Sigmoid colon (tissue), 7 donors: ENCODE measurements at places on chromosomes 6 and 20. TPM values are rescaled to one million over a fixed set of nuclear protein-coding genes. Genes with fewer than 3 reads are reported as not detected.

Gene ARMH2
- not detected for total RNA-seq

Gene HRH3
- not detected for total RNA-seq

DNA sequence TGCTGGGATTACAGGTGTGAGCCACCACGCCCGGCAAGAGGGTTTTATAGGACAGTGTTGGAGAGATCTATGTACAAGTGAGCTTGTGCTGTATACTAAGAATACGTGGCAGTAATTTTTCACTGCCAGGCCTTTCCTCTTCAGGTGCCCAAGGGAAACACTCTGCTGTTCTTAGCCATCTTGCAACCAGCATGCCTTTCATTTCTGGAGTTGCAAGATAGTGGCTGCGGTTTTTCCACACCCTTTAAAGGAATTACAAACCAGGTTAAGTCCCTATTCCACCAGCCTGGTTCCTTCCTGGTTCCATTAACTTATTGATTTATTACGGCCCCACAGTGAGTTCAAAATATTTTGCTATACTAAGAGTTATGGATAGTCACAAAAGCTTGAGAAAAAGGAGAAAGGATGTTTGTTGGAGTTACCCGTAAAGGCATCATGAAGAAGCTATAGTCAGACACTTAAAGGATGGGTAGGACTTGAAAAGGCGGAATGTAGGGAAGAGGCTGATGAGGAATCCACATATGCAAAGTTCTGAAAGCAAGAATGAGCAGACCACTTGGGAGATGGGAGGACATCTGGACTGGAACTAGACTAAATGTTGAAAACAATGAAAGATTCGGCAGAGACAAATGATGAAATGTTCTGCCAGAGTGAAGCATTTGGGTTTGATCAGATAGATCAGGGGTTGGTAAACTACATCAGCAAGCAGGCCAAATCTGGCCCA, 61.4 kb upstream of the ASIP start:
- H3K36me3 ChIP-seq, result no peaks in the 10 kb centered on the region
- no peak overlapping the region for H3K4me3 ChIP-seq
- DNase-seq, result no peak

GRCh38 chr20:59752101-59752586, 147.8 kb downstream of the PHACTR3 start:
- no peak overlapping the region for H3K27ac ChIP-seq
- no peak overlapping the region for H3K4me3 ChIP-seq
- peaks cover 22% of the 10 kb centered on the region for H3K4me1 ChIP-seq
- no peak for DNase-seq

- no peak overlapping the region for H3K4me3 ChIP-seq
- no peak overlapping the region for H3K27ac ChIP-seq
- H3K4me1 ChIP-seq, result no peaks in the 10 kb centered on the region
- H3K27me3 ChIP-seq, result no peaks in the 10 kb centered on the region
- H3K36me3 ChIP-seq, result no peaks in the 10 kb centered on the region
These were observed 757.5 kb upstream of the NRSN1 start for GRCh38 chr6:23368557-23368956.

DNA sequence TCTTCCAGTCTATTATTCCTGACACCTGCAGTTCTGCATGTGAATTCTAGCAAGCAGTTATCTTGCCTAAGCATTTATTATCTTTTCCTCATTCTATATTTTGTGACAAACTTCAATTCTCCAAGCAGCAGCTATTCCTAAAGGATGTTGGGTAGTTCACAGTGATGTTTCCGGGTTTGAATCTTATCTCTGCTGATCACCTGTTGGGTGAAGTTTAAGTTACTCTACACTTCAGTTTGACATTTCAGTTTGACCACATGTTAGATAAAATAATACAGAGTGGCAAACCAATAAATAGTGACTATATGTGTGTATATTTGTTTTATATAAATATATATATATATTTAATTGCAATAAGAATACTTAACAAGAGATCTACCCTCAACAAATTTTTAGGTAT, 168.6 kb downstream of the ADGRG6 start:
- H3K4me1 ChIP-seq, result no peaks in the 10 kb centered on the region
- no peak overlapping the region for H3K27ac ChIP-seq
- H3K4me3 ChIP-seq, result no peak overlapping the region
- no peaks in the 10 kb centered on the region for H3K36me3 ChIP-seq
- H3K27me3 ChIP-seq, result no peaks in the 10 kb centered on the region

- H3K36me3 ChIP-seq, result no peaks in the 10 kb centered on the region
- peak; percentile 39 for DNase-seq
- no peaks in the 10 kb centered on the region for H3K4me1 ChIP-seq
- no peak overlapping the region for H3K4me3 ChIP-seq
These were observed 51.9 kb downstream of the DLL1 start for GRCh38 chr6:170238741-170239565.

DNA sequence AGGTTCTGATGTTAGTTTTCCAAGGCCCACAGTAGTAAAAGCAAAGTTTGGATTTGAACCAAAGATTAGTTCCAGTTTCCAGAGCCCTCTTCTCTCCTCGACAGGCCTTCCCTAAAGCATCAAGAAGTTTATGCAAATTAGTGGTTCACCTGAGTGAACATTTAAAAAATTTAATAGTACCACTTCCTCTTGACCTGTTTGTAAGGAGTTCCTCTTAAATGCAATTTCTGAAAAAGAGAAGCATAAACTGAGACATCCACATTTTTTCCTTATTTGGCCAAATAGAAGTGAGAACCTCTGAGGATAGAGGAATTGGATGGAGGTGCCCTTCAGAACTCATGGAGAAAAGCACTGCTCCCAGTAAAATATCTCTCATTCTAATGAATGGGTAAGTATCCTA, 1.2 kb upstream of the DSE start:
- peak overlapping the region; percentile 96 for H3K27ac ChIP-seq
- DNase-seq, result no peak
- no peaks in the 10 kb centered on the region for H3K36me3 ChIP-seq
- H3K4me3 ChIP-seq, result peak overlapping the region; percentile 75
- H3K4me1 ChIP-seq, result peaks cover 12% of the 10 kb centered on the region

- DNase-seq, result no peak
These were observed 45.8 kb downstream of the AGPAT4 start for GRCh38 chr6:161228096-161228495.

DNA sequence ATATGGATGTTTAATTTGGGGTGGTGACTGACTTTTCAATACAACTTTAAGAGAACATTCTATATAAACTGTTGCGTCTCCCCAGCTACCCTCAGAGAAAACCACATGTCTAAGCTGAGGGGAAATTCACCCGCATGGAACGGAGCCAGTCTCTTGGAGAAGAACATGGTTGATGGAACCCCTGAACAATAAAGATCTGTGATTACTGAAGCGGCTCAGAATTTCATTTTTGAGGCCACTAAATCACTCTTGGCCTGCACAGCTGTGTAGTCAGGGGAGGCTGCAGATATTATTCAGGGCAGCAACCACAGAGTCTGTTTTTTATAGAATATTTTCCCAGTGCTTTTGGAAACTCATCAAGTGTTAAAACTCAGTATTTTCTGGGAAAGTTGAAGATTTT, 73.8 kb downstream of the EYA4 start:
- no peak overlapping the region for H3K27ac ChIP-seq
- H3K4me3 ChIP-seq, result no peak overlapping the region
- no peaks in the 10 kb centered on the region for H3K36me3 ChIP-seq
- H3K4me1 ChIP-seq, result no peaks in the 10 kb centered on the region
- H3K27me3 ChIP-seq, result no peaks in the 10 kb centered on the region

Gene CDH4
- not detected for total RNA-seq

- H3K36me3 ChIP-seq, result no peaks in the 10 kb centered on the region
- H3K4me1 ChIP-seq, result no peaks in the 10 kb centered on the region
- no peak overlapping the region for H3K27ac ChIP-seq
- no peak for DNase-seq
- H3K27me3 ChIP-seq, result no peaks in the 10 kb centered on the region
These were observed 443.8 kb upstream of the GJE1 start for GRCh38 chr6:141688916-141689315.

Gene RIMS1
- total RNA-seq, result 7.1 TPM

Gene MYL9
- 2,082 TPM for total RNA-seq

DNA sequence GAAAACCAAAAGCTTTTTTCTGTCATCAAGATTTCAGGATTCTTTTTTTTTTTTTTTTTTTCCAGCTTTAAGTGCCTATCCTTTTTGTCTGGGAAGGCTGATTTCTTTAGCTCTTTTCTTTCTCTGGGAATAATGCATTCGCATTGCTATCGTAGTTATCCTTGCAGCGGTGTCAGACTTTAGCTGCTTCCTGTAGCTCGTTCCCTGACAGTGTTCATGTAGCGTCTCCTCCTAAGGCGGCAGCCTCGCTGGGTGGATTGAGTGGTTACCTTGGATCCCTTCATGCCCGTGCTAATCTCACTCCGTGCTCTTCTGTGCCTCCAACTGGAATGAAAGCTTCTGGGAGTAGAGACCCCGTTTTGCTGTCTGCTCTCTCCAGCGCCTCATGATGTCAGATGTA, 43.1 kb downstream of the UST start:
- H3K36me3 ChIP-seq, result no peaks in the 10 kb centered on the region
- DNase-seq, result no peak
- no peak overlapping the region for H3K27ac ChIP-seq
- H3K4me3 ChIP-seq, result no peak overlapping the region

DNA sequence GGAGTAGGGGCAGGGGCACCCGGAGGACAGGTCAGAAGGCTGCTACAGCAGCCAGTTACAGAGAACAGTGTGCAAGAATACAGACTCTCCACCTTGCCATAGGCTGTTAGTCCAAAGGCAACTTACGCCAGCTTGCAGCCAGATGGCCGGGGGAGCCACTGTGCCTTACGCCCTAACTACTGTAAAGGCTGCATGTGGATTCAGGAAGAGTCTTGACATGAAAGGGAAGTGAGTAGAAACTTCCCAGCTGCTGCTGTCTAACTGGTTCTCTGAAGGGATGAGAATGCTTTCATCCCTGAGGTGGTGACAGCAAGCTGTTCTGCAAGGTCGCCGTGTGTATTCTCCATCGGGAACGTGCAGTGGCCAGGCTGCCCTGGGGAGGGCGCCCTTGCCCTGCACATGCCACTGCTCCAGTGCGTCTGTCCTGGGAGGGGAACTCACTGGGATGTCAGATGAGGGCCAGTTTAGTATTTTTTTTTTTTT, 46.1 kb downstream of the LYRM4 start:
- H3K36me3 ChIP-seq, result no peaks in the 10 kb centered on the region
- DNase-seq, result no peak
- no peaks in the 10 kb centered on the region for H3K27me3 ChIP-seq
- H3K27ac ChIP-seq, result peak overlapping the region; percentile 26
- peaks cover 23% of the 10 kb centered on the region for H3K4me1 ChIP-seq

Gene COL11A2
- total RNA-seq, result not detected

Gene C6orf141
- total RNA-seq, result 3.9 TPM

GRCh38 chr6:71724456-71725125, 161.8 kb upstream of the RIMS1 start:
- H3K4me1 ChIP-seq, result no peaks in the 10 kb centered on the region
- H3K4me3 ChIP-seq, result no peak overlapping the region
- H3K27ac ChIP-seq, result no peak overlapping the region
- H3K36me3 ChIP-seq, result no peaks in the 10 kb centered on the region
- H3K27me3 ChIP-seq, result no peaks in the 10 kb centered on the region

Gene DZANK1
- 2.5 TPM for total RNA-seq

Gene APOBEC2
- 1.1 TPM for total RNA-seq

Gene HLA-DOA
- 1.5 TPM for total RNA-seq

- H3K27me3 ChIP-seq, result peaks cover 3% of the 10 kb centered on the region
- no peak overlapping the region for H3K27ac ChIP-seq
- no peaks in the 10 kb centered on the region for H3K4me1 ChIP-seq
- no peak overlapping the region for H3K4me3 ChIP-seq
- DNase-seq, result no peak
- no peaks in the 10 kb centered on the region for H3K36me3 ChIP-seq
These were observed 114.4 kb downstream of the PHACTR3 start for GRCh38 chr20:59718751-59719150.

GRCh38 chr6:24692003-24692402, 25.1 kb downstream of the ACOT13 start:
- no peaks in the 10 kb centered on the region for H3K27me3 ChIP-seq
- no peaks in the 10 kb centered on the region for H3K4me1 ChIP-seq
- no peak overlapping the region for H3K4me3 ChIP-seq
- no peak for DNase-seq
- peaks cover 6% of the 10 kb centered on the region for H3K36me3 ChIP-seq
- no peak overlapping the region for H3K27ac ChIP-seq

Gene CD109
- 23.2 TPM for total RNA-seq

DNA sequence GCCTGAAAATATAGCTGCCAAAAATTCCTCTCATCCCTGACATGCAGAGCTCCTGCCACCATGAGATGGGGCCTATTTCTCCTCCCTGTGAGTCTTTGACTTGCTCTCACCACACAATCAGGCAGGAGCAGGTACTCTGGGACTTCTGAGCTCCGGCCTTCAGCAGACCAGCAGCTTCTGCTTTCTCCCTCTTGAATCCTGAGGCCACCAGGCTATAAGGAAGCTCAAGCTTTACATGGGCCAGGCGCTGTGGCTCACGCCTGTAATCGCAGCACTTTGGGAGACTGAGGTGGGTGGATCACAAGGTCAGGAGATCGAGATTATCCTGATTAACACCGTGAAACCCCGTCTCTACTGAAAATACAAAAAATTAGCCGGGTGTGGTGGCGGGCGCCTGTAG, 238.7 kb upstream of the RREB1 start:
- no peaks in the 10 kb centered on the region for H3K36me3 ChIP-seq
- H3K27ac ChIP-seq, result no peak overlapping the region
- no peak overlapping the region for H3K4me3 ChIP-seq
- no peaks in the 10 kb centered on the region for H3K27me3 ChIP-seq

Gene RBPJL
- total RNA-seq, result not detected

GRCh38 chr6:46012834-46013233, 2.8 kb downstream of the CLIC5 start:
- no peaks in the 10 kb centered on the region for H3K36me3 ChIP-seq
- DNase-seq, result no peak
- no peaks in the 10 kb centered on the region for H3K4me1 ChIP-seq
- no peak overlapping the region for H3K4me3 ChIP-seq

GRCh38 chr6:46926481-46926880, 4.7 kb upstream of the ADGRF5 start:
- H3K27me3 ChIP-seq, result no peaks in the 10 kb centered on the region
- H3K27ac ChIP-seq, result no peak overlapping the region
- no peak overlapping the region for H3K4me3 ChIP-seq
- DNase-seq, result no peak
- no peaks in the 10 kb centered on the region for H3K4me1 ChIP-seq
- no peaks in the 10 kb centered on the region for H3K36me3 ChIP-seq

DNA sequence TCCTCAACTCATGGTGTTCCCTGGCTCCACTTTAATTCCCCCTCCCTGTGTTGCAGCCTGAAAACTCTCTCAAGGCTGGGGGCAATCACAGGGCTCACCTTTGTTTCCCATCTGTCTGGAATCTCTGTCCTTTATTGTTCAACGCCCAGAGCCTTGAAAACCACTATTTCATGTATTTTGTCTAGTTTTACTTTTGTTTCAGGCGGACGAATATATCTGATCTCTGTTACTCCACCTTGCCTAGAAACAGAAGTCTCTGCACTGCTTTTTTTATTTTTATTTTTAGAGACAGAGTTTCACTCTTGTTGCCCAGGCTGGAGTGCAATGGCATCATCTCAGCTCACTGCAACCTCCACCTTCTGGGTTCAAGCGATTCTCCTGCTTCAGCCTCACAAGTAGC, 27.6 kb downstream of the PLAGL2 start:
- no peaks in the 10 kb centered on the region for H3K4me1 ChIP-seq
- no peak for DNase-seq
- H3K27me3 ChIP-seq, result no peaks in the 10 kb centered on the region
- no peak overlapping the region for H3K4me3 ChIP-seq

GRCh38 chr20:58342104-58342945, 32.8 kb downstream of the RAB22A start:
- DNase-seq, result no peak
- no peak overlapping the region for H3K27ac ChIP-seq
- H3K36me3 ChIP-seq, result no peaks in the 10 kb centered on the region
- H3K27me3 ChIP-seq, result no peaks in the 10 kb centered on the region

Gene HLA-DRB5
- total RNA-seq, result 1.1 TPM
